T-helper 22 cell (primary cell): ENCODE measurements at places on chromosomes 3 and 15.

- no peak for DNase-seq
Observed at GRCh38 chr15:49044002-49044401, 2.2 kb downstream of the SECISBP2L start.

DNA sequence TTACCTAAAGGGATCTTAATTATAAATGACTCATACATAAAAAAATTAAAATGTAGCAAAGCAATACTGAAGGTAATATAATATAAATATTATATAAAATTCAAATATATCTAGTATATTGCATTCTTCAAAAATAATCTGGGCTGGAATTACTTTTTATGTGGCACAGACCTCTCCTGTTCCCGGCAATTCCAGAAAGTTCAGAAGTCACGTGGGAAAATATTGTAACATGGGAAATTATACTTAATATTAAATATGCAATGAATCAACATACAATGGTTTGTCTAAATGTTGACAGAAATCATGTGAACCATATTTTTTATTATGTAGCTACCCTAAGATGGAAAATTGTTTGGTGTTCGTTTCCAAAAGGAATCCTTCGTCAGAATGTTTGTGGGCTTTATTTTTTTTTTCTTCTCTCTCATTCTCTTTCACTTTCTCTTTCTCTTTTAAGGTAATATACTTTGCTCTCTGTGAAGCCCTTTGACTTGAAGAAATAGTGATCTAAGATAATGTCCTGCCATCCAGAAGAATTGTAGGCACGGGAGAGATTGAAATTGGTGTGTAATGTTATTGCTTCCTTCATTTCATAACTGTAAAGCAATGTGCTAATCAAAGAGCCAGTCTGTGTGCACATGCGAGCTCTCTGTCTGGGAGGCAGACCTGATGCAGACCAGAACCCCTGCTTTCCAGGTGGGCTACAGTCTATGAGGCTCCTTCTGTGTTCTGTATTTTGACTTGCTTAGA lies 559.4 kb downstream of the NR2F2 start:
- no peak for DNase-seq

GRCh38 chr3:61221759-61222362 lies 29.4 kb downstream of the FHIT start:
- no peak for DNase-seq

- DNase-seq: no peak
Observed at GRCh38 chr3:57689367-57690053, 3.4 kb downstream of the DENND6A start.

- DNase-seq: no peak
Observed at GRCh38 chr3:16378920-16379319, 113.9 kb downstream of the OXNAD1 start.

DNA sequence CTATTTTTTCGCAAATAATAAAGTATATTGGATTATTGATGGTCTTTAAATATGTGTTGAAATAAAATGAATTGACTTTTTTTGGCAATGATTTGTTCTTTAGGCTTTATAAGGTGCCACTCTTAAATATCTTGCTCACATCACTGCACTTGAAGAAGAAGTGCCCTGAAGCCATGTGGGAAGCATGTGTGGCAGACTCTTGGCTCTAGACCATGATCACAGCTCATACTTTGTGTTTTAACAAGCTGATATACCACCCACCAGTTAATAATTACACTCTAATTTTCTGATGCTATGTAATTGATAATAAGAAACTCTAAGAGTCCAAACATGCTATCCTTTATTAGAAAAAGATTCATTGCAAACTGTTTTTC lies 52.1 kb upstream of the TGFBR2 start:
- no peak for DNase-seq

DNA sequence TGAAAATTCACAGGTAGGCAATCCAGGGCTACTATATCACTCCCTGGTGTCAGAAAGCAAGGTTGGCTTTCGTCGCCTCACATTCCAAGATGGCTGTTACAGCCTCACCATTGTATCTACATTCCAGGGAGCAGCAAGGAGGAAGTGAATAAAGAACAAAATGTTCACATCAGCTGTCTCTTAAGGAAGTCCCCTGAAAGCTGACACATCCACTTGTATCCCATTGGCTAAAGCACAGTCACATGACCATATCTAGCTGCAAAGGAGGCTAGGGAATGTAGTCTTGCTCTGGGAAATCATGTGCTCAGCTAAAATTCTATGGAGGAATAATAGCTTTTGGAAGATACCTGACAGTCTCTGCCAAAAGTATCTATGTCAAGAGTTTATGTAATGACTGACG lies 12.8 kb upstream of the GATA2 start:
- DNase-seq: no peak

GRCh38 chr3:61250784-61251173 lies 473 bp downstream of the FHIT start:
- DNase-seq: no peak

GRCh38 chr15:91400481-91400880 lies 300.4 kb downstream of the SV2B start:
- DNase-seq: no peak

DNA sequence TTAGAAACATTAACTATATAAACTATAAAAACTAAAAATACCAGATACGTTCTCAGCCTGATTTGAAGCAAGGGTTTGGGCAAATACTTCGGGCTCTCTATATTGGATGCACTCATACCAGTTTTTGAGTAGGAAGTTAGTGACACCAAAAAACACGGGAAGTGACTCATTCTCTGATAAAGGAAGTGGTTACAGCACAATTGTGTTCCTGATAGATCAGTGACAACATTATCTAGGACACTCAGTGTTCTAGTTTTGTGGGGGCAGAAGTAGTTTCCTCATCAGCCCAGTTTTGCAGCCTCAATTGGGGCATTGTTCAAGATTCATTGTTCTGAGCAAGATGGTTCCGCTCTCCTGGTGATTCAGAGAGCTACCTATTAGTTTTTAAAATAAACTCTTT lies 469.6 kb upstream of the DPPA4 start:
- DNase-seq: peak; percentile 39

DNA sequence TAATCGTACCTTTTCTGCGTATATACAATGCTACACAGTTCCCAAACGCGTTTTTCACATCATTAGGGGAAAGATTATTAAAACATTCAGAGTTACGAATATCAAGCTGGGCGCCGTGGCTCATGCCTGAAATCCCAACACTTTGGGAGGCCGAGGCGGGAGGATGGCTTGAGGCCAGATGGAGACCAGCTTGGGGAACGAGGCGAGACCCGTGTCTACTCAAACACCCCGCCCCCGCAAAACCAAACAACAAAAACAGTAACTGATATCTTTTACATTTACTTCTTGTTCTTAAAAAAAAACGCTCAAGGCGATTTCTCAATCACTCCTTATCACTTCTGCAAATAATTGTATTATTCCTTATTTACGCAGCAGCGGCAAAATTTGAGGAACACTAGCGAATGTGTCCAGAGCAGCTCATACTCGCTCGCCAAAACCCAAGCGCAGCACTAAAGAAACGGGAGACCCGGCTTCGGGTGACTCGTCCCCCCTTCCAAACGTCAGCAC lies 1.2 kb downstream of the ZBTB11 start:
- DNase-seq: no peak

DNA sequence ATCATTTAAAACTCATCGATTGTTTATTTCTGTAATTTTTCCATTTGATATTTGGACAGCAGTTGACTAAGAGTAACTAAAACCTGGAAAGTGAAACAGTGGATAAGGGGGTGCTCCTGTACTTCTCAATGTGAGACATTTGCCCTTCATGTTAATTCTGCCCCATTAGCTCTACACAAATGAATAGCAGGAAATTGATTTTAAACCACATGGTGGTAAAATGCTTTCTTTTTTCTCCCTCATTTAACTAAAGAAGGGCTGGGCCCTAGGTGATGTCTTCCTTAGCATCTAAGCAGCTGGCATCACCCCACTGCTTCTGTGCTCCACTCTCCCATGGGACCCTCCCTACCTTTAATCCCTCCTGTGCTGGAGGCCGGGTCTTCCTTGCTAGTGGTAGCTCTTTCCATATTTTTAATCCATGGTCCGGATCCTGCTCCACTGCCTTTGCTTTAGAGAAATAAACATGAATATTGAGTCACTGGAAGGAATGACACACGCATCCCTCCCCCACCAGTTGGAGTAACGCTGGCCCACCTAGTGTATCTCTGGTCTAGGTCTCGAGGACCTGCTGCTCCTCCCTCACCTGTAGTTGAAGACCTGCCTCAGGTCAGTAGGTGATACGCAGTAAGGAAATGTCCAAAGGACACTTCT lies 30.2 kb upstream of the LAMP3 start:
- no peak for DNase-seq

GRCh38 chr3:76938962-76939361 lies 100.9 kb upstream of the ROBO2 start:
- DNase-seq: no peak

- no peak for DNase-seq
Observed at GRCh38 chr15:97234851-97235610, 725.5 kb upstream of the ARRDC4 start.

DNA sequence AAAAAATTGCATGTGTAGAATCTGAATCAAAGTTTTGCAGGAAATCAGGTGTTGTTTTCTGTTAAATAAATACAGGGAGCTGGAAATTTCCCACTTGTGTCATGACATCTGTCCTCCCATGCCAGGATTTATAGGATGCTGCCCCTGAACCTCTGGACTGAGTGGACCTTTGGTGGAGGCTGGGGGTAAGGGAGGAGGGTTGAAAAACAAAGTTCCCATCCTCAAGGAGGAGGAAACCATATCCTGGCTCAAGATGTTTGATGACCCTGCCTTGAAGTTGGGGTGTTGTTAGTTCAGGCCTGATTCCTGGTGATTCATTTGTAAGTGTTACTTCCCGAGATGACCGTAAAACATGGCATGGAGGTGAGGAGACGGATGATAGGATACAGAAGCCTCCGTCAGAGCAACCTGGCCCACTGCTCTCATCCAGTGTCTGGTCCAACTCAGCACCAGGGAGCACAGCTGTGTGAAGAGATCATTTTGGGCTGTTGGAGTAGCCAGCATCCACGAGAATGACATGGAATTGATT lies 223.6 kb downstream of the CACNA2D3 start:
- no peak for DNase-seq

GRCh38 chr15:96320107-96320506 lies 10.4 kb upstream of the NR2F2 start:
- no peak for DNase-seq

DNA sequence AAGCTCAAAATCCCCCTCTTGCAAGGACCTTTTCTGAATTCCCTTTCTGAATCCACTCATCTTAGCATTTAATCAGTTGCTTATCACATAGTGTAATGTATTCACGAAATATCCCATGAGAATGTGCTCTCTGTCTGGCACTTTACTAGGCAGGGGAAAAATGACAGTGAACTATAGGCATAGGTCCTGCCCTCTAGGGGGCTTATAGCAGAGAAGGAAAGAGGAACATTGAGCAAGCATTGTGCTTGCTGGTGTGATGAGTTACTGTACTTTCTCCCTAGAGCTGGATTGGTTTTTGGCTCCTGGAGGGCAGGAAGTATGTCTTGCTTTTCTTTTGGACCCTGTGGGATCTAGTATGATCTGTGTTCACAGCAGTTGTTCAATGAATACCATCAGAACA lies 26.5 kb downstream of the DUOX2 start:
- no peak for DNase-seq

- DNase-seq: no peak
Observed at GRCh38 chr15:71273731-71274447, 158.6 kb downstream of the THSD4 start.

DNA sequence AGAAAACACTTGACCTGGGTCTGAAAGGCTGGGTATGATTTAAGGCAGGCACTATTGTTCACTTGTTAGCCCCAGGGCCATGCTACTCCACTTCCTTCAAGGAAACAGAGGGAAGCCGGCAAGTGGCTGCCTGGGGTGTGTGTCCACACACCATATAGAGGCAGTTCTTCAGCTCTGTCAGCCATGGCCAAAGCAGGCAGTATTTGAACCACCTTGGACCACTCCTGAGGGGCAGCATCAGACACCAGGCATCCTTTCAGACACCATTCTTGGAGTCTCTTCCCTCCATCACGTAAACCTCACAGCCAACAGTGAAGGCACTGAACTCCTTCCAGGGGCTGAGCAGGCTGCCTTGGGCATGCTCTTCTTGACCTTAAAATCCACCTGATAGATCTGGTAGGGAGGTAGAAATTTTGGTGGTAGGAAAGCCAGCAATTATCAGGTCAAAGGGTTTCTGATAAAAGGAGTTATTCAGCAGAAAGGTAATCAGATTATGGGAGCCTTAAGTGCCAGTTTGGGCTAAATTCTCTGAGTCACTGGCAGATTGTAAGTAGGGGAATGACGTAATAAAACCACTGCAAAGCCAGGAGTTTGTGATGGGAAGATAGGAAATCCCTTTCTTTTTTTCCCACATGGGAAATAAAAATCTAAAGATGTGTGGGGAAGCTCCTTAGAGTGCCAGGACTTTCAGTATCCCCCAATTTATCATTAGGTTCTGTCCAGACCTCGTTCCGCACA lies 20.2 kb downstream of the TGFBR2 start:
- no peak for DNase-seq

DNA sequence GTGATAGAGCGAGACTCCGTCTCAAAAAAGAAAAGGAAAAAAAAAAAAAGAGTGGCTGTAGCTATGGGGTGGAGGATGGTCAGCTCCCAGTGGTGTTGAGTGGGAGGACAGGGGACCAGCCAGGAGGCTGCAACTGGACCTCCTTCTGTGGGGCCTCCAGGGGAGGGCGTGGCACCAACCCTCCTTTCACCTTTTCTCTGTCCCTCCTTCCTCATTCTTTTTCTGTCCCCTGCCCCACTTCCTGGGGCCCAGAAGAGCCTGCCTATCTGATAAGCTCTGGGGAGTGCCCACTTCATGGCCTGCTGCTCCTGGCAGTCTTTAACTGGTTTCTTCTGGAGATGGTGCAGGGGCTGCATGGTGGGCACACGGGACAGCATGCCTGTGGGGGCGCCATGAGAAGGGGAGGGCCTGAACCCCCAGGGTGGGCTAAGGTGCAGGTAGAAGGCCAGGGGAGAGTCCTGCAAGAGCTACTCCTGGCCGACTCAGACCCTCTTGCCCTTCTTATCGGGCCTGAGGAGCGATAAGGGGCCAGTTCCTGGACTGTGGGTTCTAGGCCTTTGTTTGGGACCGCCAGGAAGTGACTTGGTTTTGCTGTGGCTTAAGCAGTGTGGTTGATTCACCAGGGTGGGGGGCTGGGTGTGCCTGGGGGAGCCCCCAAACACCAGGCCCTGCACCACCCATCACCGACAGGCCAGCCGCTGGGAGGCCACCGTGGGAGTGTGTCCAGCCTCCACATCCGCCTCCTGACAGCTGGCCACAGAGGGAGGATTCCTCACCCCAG lies 49.4 kb upstream of the FLNB start:
- no peak for DNase-seq

GRCh38 chr15:88586401-88587162 lies 34.6 kb upstream of the AEN start:
- DNase-seq: no peak

- no peak for DNase-seq
Observed at GRCh38 chr3:173711619-173712018, 314.1 kb downstream of the NLGN1 start.

GRCh38 chr3:113812854-113813253 lies 25.7 kb upstream of the GRAMD1C start:
- DNase-seq: no peak

GRCh38 chr15:88894819-88895767 lies at the start of gene HAPLN3:
Gene HAPLN3 (minus strand): TSS chr15:88895544. CDS start chr15:88887298, 8,246 bp downstream.
- DNase-seq: peak; percentile 46

GRCh38 chr3:99781761-99782160 lies 35.9 kb upstream of the CMSS1 start:
- no peak for DNase-seq

- DNase-seq: no peak
Observed at GRCh38 chr3:170132335-170132734, 49.2 kb downstream of the PHC3 start.

GRCh38 chr3:197811343-197811742 lies 20.3 kb downstream of the LRCH3 start:
- no peak for DNase-seq
